ENCODE measurements at places on chromosomes 1 and 21.

- no peak for DNase-seq
These were observed 42.7 kb downstream of the GIPC2 start for GRCh38 chr1:78088486-78088885.

GRCh38 chr1:173601588-173601987, 1.3 kb downstream of the SLC9C2 start:
- DNase-seq: no peak

DNA sequence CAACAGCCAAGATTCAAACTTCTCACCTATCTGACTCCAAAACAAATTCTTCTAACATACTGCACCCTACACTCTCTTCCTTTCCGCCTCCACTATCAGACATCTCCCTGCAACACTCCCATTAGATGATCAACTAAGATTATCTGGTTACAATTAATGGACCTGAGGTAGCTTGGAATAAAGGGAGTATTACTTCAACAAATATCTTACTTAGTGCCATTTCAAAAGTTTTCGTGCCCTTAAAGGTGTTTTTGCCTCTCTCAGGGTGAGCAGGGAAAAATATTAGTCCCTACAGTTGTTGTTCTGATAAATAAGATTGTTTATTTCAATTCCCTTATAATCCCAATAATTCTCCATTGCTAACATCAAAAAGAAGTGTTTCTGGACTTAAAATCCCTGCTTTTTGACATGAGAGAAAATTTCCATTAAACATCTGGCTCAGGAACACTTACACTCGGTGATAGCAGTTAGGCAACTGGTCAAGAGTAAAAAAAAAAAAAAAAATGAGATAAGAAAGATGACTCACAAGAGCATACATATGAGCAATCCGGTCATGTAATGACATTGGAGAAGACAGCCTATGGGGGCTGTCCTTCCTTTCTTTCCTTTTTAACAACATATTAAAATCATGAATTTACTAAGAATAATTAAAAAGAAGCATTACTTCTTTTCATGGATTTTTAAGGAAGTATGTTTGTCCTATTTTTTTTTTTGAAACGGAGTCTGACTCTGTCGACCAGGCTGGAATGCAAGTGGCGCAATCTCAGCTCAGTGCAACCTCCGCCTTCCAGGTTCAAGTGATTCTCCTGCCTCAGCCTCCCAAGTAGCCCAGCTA, 7.6 kb downstream of the RSBN1 start:
- DNase-seq: no peak

- no peak for DNase-seq
These were observed 76.2 kb upstream of the VAMP3 start for GRCh38 chr1:7694600-7695496.

DNA sequence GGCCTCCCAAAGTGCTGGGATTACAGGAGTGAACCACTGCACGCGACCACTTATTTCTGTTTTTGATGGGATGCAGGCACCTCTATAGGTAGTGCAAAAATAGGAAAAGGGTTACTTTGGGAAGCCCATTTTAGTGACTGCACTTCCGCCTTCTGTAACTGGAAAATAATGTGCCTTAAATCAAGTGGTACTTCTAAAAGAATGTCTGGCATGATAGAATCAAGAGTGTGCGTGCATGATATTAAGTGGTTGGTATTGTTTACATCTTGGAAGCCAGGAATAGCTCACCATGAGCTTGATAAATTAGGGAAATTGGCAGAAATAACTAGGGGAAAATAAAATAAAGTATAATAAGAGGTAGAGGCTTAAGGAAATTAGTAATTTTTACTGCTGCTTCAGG, 1067.0 kb downstream of the ADGRL2 start:
- no peak for DNase-seq

- no peak for DNase-seq
These were observed 136.6 kb downstream of the SYF2 start for GRCh38 chr1:25095635-25096200.

GRCh38 chr1:226908913-226909312, 31.2 kb upstream of the COQ8A start:
- DNase-seq: no peak

DNA sequence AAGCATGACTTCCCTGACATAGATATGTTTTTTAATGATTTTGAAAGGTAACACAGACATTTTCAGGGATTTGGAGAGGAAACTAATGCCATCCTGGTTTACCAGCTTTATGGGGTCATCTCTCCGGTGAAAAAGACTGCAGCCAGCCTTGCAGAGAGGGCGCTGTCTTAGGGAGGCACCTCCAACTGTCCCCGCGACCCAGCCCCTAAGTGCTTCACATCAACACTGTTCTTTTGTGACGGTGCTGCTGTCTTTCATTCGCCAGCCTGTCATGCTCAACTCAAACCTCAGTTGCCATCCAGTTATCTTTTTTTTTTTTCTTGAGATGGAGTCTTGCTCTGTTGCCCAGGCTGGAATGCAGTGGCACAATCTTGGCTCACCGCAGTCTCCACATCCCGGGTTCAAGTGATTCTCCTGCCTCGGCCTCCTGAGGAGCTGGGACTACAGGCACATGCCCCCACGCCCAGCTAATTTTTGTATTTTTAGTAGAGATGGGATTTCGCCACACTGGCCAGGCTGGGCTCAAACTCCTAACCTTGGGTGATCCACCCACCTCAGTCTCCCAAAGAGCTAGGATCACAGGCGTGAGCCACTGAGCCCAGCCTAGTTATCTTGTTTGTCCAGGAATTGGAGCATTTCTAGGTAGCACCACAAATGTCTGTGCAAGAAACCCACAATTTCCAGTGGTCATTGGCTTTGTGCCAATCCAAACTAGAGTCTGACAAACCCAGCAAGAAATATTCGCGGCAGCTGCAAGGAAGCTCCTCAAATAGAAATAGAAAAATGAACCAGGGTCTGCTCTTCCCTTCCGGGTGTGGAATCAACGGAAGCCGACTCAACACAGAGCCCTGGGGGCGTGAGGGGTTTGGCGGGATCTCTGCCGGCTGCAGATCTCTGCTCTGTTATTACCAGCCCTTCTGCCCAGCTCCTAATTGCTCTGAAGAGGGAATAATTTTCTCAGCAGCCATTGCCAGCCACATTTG, 24.2 kb downstream of the PDE9A start:
- DNase-seq: no peak
